Left lobe of liver (tissue), 2 donors: ENCODE measurements at places on chromosomes 5 and 9. TPM values are rescaled to one million over a fixed set of nuclear protein-coding genes. Genes with fewer than 3 reads are reported as not detected.

GRCh38 chr5:131180407-131180806, 9.7 kb downstream of the LYRM7 start:
- DNase-seq, result no peak

GRCh38 chr9:71755230-71755629, 13.1 kb downstream of the CEMIP2 start:
- DNase-seq, result no peak

DNA sequence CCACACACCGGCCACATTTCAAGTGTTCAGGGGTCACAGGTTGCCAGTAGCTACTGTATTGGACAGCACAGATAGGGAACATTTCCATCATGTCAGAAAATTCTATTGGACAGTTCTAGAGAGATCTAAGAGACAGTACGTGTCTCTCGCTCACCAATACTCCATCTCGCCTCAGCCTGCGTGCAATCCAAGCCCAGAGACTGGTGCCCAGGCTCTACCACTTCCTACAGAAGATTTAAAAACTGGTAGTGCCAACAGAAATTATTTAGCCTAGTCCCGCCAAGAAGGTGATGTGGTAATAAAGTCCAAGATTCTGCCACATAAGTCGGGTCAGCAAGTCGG, 390 bp upstream of the SNX2 start:
- no peak for DNase-seq

GLDC gene
- total RNA-seq, result 112 TPM

ANAPC2 gene
- 35.5 TPM for total RNA-seq

SPINK4 gene
- not detected for total RNA-seq

- no peak for DNase-seq
Measured at GRCh38 chr5:151569132-151570046, 21.7 kb downstream of the FAT2 start.

DNA sequence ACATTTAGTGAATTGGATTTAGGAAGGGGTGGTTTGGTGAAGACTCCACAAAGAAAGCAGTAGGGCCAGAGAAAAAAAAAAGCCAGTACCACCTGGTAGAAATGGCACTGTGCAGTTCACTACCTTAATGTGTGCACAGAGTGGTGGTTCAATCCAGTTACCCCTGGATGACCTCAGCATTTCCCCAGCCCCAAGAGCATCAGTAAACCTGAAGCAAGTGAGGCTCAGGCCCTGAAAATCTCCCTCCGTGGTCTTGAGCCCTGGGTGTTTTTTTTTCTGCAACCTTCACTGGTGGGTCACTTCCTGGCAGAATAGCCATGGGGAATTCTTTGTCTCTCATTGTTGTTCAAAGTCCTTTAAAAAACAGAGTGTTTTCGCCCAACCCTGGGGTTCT, 202.9 kb downstream of the GADD45G start:
- no peak for DNase-seq

DNA sequence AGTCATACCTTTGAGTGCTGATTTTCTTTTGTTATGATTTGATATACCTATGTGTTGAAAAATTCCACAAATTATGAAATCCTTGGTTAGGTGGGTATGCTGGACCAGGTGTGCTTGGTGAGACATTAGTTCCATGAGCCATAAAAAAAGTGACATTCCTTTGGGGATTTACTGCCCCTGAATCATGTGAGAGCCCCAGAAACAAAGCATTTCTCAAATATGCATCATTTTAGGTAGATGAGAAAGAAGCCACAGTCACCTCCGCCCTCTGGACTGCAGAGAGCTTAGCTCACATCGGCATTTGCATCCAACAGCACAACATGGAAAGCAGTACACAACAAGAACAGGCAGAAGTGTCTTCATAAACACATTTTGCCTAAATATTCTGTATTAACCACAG, 55.3 kb downstream of the DAP start:
- DNase-seq, result no peak

DNA sequence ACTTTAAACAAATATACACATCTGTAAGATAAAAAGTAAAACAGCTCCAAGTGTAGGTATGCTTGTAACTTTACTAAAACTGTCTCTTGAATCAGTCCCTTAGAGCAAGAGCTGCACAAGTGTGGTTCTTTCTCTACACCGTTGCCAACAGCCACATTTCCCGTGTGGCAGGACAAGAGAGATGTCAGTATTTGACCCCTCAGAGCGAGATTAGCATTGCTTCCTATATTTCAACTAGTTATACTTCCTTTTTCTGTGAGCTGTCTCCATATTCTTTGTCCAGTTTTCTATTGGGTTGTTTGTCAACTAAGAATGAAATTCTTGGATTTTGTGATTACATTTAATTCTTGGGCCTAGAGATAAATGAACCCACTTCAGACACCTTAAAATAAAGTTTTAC, 8.0 kb downstream of the PLIN2 start:
- no peak for DNase-seq

DNA sequence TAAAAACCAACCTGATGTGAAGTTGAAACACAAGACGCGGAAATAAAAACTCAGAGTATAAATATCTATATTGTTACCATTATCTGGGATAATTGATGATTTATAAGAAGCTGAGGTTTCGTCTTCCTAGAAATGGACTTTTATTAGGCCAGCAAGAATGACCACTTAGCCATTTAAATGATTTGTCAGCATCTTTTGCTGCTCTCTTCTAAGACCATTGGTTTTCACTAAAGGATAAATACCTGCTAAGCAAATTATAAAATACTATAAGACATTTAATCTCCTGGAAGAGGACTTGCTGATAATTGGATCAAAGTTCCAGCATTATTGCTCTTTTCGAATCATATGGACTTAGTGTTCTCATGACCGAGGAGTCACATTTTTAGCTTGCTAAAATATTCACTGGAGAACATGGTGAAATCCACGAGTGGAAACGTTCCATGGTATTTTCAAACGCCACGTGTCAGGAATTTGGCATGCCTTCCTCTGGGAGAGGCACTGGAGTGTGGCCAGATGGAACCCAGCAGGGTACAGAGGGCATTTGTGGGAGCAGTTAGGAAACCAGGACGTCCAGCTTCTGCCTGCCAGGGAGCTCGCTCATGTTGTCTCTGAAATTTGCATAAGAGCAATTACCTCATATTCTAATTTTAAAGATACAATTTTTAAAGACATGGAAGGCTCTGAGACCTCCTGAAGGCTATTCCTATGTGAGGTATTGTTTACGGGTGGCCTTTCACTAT, 43.1 kb downstream of the TNFAIP8 start:
- DNase-seq, result peak; percentile 94

LTC4S gene
- total RNA-seq, result 2.6 TPM

DNA sequence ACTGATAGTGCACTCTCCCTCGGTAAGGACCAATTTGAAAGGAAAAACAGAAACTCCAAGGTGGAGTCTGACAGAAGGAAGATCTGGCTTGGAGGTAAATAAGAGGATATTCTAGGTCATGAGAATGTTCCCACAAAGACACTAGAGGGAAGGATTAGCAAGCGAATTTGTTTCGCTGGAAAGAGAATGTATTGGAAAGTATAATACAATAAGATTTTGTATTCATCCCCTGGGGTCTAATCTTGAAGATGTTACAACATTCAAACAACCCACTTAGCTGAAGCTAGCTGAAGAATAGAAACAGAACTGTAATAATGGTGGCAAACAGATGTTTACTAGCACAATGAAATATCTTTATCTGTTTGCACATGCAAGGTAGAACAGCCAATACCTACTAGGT, 158.7 kb downstream of the GNAQ start:
- no peak for DNase-seq

GRCh38 chr9:94183240-94183999, 75.7 kb upstream of the ZNF169 start:
- DNase-seq, result no peak

DNA sequence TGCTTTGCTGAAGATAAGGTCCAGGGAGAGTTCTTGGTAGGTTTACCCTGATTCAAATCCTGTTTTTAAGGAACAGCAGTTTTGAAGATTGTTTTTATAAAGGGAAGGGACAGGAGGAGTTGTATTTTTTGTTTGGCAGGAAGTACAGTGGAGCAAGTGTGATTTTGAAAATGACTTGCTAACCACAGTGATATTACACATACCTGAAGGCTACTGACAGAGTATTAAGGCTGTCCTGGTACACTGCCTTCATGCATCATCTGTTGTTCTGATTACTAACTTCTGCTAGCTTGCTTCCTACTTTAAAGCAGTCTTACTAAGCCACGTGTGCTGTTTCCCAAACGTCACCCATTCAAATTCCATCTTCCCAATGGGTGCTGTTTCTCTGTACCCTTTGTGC, 559.5 kb upstream of the SGCD start:
- no peak for DNase-seq

LCN10 gene
- total RNA-seq, result 0.15 TPM

DNA sequence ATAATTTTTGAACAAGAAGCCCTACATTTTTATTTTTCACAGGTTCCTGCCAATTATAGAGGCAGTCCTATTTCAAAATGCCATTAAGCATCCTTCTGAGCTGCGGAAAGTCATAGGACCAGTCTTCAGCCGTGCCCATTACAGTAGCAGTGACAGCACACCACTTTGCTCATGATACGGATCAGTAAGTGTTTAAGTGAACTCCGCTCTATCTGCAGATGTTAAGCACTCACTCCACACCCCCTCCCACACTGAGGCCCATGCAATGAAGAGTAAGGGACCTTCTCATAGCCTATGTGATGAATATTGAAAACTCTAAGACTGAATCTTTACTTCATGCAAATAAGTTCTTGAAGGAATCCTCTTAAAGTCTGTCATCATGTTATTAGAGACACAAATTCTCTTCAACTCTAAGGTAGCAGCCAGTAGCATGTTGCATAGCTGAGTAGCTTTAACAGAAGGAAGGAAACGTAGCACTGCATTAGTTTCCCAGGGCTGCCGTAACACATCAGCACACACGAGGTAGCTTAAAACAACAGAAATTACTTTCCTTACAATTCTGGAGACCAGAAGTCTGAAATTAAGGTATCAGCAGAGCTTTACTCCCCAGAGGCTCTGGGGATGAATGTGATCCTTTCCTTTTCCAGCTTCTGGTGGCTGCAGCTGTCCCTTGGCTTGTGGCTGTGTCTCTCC, 20.3 kb upstream of the TAF11L2 start:
- no peak for DNase-seq

ADGRD2 gene
- not detected for total RNA-seq

DNA sequence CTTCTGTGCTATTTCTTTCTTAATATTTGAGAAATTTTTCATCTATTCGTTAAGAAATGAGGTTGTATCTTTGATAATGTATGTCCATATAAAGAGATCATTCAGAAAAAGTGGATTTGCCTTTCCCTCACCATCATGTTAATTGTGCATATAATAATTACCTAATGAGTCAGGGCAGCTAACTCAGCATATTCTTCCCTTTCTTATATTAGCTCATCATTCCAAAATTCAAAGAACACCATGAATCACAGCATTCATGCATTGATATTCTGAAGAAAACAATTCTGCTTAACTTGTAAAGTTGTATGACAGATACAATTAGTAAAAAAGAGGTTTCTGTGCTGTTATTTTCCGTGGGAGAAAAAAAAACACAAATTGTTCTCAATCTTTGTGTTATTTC, 630.6 kb downstream of the TLE1 start:
- DNase-seq, result no peak

F2RL2 gene
- total RNA-seq, result 0.28 TPM

ORM2 gene
- 4,103 TPM for total RNA-seq

GRCh38 chr9:126875756-126876510, 15.5 kb downstream of the ZBTB34 start:
- no peak for DNase-seq

DNA sequence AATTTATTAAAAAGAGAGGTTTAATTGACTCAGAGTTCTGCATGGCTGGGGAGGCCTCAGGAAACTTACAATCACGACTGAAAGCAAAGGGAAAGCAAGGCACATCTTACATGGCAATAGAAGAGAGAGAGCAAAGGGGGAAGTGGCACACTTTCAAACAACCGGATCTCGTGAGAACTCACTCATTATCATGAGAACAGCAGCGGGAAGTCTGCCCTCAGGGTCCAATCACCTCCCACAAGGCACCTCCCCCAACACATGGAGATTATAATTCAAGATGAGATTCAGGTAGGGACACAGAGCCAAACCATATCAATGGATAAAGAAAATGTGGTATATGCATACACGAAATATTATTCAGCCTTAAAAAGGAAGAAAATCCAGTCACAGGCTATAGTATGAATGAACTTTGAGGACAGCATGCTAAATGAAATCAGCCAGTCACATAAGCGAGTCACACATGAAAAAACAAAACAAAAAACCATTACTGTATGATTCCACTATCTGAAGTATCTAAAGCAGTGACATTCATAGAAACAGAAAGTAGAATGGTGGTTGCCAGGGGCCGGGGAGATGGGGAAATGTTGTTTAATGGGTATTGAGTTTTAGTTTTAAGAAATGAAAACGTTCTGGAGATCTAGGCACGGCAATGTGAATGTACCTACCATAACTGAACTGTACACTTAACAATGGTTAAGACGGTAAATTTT, 83.4 kb upstream of the PCA3 start:
- no peak for DNase-seq

DNA sequence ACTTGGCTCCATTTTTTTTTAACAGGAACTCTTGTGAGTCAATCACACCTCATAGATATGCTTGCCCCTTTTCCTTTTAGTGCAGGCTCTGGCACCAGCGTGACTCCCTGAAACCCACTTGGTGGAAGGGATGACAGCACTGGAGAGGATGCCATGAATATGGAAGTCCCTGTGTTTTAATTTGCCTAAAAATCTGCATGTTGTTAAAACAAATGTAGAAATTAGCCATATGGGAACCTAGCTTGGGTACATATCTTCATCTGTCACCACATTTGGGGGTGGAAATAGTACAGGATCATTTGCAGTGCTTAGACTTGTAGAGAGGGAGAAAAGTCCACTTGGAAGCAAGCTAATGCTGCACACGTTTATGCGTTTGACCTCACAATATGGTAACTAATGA, 179.0 kb downstream of the EBF1 start:
- no peak for DNase-seq

- DNase-seq, result no peak
Measured at GRCh38 chr5:111635916-111636570, 121.0 kb downstream of the NREP start.

DNA sequence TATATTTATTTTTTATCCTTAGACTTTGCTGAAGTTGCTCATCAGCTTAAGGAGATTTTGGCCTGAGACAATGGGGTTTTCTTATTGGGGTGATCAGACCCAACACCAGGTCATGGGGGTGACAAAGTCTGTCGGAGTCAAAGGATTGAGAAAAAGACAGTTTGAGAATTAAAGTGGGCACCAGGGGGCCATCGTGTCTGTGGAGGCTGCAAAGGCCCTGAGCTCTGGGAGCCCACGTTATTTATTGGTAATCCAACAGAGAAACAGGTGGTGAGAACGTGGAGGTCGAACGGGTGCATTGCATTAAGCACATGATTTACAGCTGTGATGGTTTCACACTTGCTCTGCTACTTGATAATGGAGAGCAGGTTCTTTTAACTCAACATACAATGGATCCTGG, 102.5 kb upstream of the CDH10 start:
- DNase-seq, result no peak
